ENCODE measurements at places on chromosomes 5 and 9.

DNA sequence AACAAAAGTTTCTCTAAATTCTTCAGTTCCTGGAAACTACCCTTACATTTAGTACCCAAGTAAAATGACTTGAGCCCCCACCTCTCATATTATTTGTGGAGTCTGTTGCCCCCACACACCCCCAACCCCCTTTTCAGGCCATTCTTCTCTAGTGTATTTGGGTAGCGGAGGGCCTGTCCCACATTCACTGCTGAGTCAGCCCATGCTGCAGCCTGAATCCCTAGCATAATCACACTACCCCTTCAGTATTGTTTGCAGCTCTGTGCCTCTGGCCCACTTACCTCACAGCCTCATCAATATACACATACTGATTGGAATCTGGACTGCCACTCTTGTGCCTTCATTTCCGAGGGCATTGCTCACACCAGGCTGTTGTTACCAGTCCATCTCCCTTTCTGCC, 26.8 kb downstream of the RGS7BP start:
- DNase-seq, result no peak

GRCh38 chr9:114459464-114459863, 45.8 kb downstream of the WHRN start:
- no peak for DNase-seq

GRCh38 chr5:69504036-69504435, 11.4 kb downstream of the OCLN start:
- DNase-seq, result no peak

GRCh38 chr5:157855404-157855994, 3.4 kb downstream of the CLINT1 start:
- no peak for DNase-seq

DNA sequence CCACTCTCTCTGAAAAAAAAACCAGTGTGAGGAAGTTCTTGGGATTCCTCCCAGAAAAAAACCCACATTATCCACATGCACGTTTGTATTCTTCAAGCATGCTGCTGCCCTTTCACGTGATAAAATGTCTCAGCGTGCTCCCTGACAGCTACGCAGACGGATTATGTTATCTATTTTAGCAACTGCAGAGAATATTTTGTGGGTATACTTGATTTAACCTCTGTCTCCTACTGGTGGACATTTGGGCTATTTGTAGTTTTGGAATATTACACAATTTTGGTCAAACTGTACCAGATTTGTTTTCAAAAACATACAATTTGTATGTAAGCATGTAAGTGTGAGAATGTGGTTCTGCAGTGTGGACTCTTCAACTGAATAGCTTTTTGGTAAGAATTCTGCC, 10.7 kb downstream of the PRRC2B start:
- DNase-seq, result no peak

DNA sequence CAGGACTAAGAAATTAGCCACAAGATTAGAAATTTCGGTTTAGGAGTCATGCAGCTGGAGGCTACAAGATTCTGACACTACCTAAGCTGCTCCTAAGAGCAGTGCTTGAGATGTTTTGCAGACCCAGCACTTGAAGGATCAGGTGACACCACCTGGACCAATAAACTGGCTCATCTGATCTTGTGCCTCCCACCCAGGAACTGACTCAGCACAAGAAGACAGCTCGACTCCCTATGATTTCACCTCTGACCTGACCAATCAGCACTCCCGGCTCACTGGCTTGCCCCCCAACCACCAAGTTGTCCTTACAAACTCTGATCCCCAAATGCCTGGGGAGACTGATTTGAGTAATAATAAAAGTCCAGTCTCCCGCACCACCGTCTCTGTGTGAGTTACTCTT, 170.4 kb downstream of the TTC39B start:
- no peak for DNase-seq

DNA sequence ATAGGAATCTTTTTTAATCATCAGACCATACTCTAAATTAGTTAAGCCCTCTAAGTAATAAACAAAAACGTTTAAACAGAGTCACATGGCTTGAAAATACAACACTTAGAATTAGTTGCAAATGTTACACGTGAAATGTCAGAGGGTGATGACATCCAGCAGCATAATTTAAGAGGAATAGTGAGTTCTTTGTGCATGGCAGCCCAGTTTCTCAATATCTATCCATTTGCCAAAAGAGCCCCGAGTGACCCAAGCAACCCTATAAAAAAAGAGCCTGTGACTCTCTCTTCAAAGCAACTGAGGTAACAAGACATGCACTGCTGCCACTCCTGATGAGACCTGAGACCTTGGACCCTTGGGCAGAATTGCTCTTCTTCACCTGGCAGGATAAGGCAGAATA, 96.9 kb upstream of the RASA1 start:
- DNase-seq, result no peak

GRCh38 chr9:114424126-114424525, 36.3 kb upstream of the AKNA start:
- no peak for DNase-seq

Measured in activated CD4-positive, alpha-beta T cell treated with anti-CD3 and anti-CD28 coated beads, Interleukin-2, amount 50 U/mL, for 4 hours (primary cell).